CD4-positive, alpha-beta memory T cell (primary cell): ENCODE measurements at places on chromosomes 4 and X. TPM values are rescaled to one million over a fixed set of nuclear protein-coding genes. Genes with fewer than 3 reads are reported as not detected.
A peak's percentile ranks its signal among the peaks of the same experiment; 100 is the strongest.

CFP gene
- total RNA-seq = 28.4 TPM

GRCh38 chr4:113437129-113437528 is 324.4 kb downstream of the CAMK2D start:
- no peak overlapping the region for H3K27ac ChIP-seq
- peaks cover 6% of the 10 kb centered on the region for H3K4me1 ChIP-seq
- DNase-seq = no peak
- H3K27me3 ChIP-seq = no peaks in the 10 kb centered on the region
- no peaks in the 10 kb centered on the region for H3K36me3 ChIP-seq
- no peak overlapping the region for H3K4me3 ChIP-seq

DNA sequence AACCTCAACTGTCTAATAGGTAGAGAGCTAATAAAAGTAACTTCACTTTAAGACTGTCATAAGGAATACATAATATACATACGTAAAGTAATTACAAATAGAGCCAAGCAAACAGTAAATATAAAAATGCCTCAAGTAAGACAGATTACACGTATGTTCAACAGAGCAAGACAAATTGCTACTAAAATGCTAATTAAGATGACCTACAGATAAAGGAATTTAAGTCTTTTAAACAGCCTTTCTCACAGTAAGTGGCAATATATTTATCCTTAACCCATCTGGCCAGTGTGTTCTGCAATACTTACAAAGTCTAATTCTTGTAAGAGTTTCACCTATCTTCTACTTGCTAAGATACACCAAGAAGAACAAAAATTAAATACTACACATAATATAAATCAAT is 12.7 kb downstream of the G3BP2 start:
- no peak overlapping the region for H3K4me3 ChIP-seq
- no peak overlapping the region for H3K27ac ChIP-seq
- no peaks in the 10 kb centered on the region for H3K27me3 ChIP-seq

DNA sequence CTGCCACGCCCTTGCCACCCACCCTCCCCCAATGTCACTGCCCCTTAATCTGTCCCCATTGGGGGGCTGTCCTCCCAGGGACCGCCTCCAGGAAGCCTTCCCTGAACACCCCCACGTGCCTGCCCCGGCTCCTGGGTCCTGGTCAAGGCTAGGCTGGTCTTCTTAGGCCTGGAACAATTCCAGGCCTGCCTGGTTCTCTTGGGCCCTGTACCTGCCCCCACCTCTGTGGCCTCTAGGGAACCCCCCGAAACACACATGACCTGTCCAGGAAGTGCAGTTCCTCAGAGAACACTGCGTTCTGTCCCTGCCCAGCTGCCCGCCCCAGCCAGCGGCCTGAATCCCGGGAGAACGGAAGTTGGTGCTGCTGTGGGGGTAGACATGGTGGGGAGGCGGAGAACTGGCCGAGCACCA is 5.1 kb downstream of the MXD4 start:
- no peak overlapping the region for H3K4me3 ChIP-seq
- DNase-seq = peak; percentile 32
- H3K27me3 ChIP-seq = no peaks in the 10 kb centered on the region
- peaks cover 35% of the 10 kb centered on the region for H3K4me1 ChIP-seq
- H3K36me3 ChIP-seq = peaks cover 29% of the 10 kb centered on the region

DNA sequence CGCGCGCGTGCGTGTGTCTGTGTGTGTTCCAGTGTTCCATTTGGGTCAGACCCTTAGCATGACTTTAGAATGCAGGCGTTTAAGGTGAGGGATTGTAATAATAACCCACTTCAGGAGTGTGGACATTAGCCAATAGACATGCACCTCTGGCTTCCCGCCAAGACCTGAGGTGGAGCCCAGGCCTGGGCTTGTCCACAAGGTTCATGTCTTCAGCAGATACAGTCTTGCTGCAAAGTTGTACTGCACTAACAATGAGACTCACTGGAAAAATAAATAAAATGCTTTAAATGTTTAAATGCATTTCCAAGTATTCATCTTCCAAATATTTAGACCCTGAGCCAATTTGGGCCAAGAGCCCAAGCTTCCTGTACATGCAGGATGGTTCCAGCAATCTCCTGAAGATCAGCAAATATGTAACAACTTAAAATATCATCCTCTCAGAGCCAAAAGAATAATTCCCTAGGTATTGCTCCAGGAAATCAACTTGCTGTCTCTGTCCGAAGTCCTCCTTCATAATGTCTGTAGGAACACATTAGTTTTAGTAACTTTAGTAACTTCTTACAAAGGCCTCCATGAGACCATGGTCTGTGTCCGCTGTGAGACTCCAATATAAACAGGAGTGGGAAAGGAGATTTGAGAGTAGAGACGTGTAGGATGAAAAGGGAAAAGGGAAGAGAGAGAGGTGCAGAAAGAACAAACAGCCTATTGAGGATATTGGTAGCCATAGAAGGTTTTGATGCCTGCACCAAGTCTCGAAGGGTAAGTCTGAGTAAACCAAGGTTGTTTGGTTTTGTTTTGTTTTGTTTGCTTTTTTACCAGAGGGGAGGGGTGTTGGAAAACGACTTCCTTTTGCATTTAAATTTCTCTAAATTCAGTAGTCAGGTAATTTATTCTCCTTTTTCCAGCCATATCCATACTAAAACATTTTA is 98.5 kb upstream of the KLF3 start:
- H3K36me3 ChIP-seq = no peaks in the 10 kb centered on the region
- no peaks in the 10 kb centered on the region for H3K27me3 ChIP-seq
- DNase-seq = no peak
- peaks cover 10% of the 10 kb centered on the region for H3K4me1 ChIP-seq
- no peak overlapping the region for H3K4me3 ChIP-seq
- H3K27ac ChIP-seq = no peak overlapping the region

DNA sequence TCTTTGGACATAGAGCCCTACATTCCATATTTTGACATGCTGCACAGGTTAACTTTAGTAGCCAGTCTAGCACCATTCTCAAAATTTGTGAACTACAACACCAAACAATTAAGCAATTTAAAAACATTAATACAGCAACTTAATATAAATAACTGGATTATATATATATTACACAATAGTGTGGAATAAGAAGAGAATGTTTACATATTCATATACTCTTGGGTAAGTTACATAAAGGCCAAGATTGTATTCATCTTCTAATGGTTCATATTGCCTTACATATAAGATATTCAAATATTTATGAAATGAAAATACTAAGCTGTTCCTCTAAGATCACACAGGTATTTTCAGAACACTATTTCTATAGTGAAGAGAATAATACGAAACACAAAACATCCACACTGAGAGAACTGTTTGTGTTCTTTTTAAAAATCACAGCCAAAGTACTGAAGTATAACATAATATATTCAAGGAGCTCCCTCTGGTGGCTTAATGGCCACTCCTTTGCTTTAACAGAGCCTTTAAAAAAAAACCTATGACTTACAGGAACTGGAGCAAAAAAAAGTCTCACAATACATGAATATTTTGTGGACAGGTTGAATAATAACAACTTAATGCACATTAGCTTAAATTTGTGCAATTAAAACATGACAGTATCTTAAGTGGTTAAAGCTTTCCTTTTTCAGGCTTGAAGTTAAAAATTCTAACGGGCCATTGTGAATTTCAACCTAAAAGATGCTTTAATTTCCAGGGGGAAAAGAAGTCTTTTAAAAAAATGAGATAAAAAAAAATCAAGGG is 46.2 kb downstream of the NEK1 start:
- no peak overlapping the region for H3K27ac ChIP-seq
- no peak for DNase-seq
- no peaks in the 10 kb centered on the region for H3K4me1 ChIP-seq
- H3K27me3 ChIP-seq = no peaks in the 10 kb centered on the region
- H3K4me3 ChIP-seq = no peak overlapping the region
- H3K36me3 ChIP-seq = peaks cover under 1% of the 10 kb centered on the region

GRCh38 chr4:38290366-38290765 is 330.2 kb downstream of the PTTG2 start:
- H3K36me3 ChIP-seq = no peaks in the 10 kb centered on the region
- no peaks in the 10 kb centered on the region for H3K27me3 ChIP-seq
- no peak for DNase-seq
- no peak overlapping the region for H3K27ac ChIP-seq
- H3K4me1 ChIP-seq = no peaks in the 10 kb centered on the region

GRCh38 chrX:53354669-53355068 is 67.8 kb downstream of the SMC1A start:
- H3K27ac ChIP-seq = no peak overlapping the region
- DNase-seq = no peak
- H3K36me3 ChIP-seq = no peaks in the 10 kb centered on the region
- H3K27me3 ChIP-seq = no peaks in the 10 kb centered on the region
- H3K4me3 ChIP-seq = no peak overlapping the region
- H3K4me1 ChIP-seq = no peaks in the 10 kb centered on the region

GRCh38 chr4:150647008-150647407 is 65.1 kb downstream of the MAB21L2 start:
- H3K4me1 ChIP-seq = no peaks in the 10 kb centered on the region
- DNase-seq = no peak
- H3K27ac ChIP-seq = no peak overlapping the region
- H3K4me3 ChIP-seq = no peak overlapping the region

FAM114A1 gene
- 0.44 TPM for total RNA-seq

DNA sequence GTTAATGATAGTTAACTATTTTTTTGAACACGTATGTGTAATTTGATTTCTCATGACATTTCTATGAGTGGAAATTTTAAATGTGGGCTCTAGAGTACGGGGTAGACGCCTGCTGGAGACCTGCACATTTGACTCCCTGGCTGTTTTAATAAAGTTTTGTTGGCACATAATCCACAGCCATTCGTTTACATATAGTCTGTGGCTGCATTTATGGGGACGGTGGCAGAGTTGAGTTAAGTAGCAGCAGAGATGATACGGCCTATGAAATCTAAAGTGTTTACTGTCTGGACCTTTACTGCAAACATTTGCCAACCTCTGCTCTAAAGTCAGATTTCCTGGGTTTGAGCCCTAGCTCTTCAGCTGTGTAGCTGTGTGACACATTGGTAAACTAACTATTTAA is 118.8 kb downstream of the CHRNA9 start:
- H3K27me3 ChIP-seq = no peaks in the 10 kb centered on the region
- H3K4me3 ChIP-seq = no peak overlapping the region
- DNase-seq = no peak
- no peak overlapping the region for H3K27ac ChIP-seq

GLOD5 gene
- not detected for total RNA-seq

- H3K4me1 ChIP-seq = no peaks in the 10 kb centered on the region
- H3K4me3 ChIP-seq = no peak overlapping the region
- H3K27ac ChIP-seq = no peak overlapping the region
- H3K27me3 ChIP-seq = no peaks in the 10 kb centered on the region
- H3K36me3 ChIP-seq = no peaks in the 10 kb centered on the region
- no peak for DNase-seq
Observed at GRCh38 chr4:106136777-106137331, 179.2 kb downstream of the TBCK start.

GRCh38 chrX:34467437-34467836 is 189.6 kb downstream of the TMEM47 start:
- H3K4me1 ChIP-seq = no peaks in the 10 kb centered on the region
- no peaks in the 10 kb centered on the region for H3K36me3 ChIP-seq
- DNase-seq = no peak

CENPVL1 gene
- not detected for total RNA-seq

TASL gene
- 2.8 TPM for total RNA-seq

MAML3 gene
- total RNA-seq = 3.7 TPM

FAM53A gene
- 0.89 TPM for total RNA-seq

GRCh38 chr4:519203-519651 is 20.2 kb downstream of the PIGG start:
- no peak overlapping the region for H3K27ac ChIP-seq
- no peak for DNase-seq
- no peak overlapping the region for H3K4me3 ChIP-seq
- H3K27me3 ChIP-seq = no peaks in the 10 kb centered on the region
- no peaks in the 10 kb centered on the region for H3K4me1 ChIP-seq

DNA sequence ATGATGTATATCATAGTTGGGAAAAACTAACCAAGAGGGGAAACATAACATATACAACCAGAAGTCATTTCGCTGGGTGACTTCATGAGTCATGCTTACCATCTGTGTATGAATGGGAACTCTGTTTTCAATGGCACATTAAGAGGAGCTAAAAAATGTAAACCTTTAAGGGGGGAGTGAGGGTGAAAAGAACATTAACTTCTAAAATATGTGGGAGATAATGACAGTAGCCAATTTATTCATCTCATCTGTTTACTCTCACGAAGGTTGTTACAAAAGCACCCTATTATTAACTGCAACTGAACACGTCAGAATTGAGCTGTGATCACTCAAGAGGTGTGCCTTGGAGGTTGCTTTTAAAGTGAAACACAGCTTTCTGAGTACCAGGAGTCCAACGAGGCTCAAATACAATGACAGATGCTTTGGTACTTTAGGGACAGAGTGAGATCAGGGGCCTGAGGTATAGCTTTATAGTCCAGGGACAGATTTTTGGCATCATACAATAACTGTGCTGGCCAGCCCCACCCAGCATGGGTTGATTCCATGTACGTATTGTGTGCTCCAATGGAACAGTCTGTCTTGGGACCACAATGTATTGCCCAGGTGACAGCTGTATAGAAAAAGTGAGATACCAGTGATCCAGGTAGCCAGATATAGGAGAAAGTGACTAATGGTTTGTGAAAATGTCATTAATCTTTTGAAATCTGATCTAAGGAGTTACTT is 107.3 kb downstream of the AMMECR1 start:
- no peaks in the 10 kb centered on the region for H3K36me3 ChIP-seq
- no peak for DNase-seq
- H3K4me1 ChIP-seq = no peaks in the 10 kb centered on the region
- H3K4me3 ChIP-seq = no peak overlapping the region

DNA sequence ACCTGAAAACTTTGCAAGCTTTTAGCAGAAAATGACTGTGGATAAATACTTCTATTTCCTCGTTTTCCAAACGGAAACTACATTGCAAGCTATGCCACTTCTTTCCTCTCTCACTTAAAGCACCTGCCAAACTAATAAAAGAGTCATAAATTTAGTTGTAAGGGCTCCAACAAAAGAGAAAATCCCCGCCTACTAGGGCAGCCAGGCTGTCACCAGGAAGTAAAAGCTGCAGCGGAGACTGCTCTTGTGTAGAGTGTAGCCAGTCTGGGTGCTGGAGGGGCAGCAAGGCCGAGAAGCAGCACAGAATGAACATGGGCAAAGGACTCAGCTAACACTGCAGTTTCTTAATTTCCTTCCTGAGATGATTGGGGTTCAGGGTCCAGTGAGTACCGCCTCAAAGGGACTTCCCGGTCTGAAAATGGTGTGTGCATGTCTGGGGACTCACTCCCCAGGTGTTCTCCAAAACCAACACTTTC is 89.3 kb upstream of the MAML3 start:
- no peak overlapping the region for H3K4me3 ChIP-seq
- no peaks in the 10 kb centered on the region for H3K36me3 ChIP-seq

DNA sequence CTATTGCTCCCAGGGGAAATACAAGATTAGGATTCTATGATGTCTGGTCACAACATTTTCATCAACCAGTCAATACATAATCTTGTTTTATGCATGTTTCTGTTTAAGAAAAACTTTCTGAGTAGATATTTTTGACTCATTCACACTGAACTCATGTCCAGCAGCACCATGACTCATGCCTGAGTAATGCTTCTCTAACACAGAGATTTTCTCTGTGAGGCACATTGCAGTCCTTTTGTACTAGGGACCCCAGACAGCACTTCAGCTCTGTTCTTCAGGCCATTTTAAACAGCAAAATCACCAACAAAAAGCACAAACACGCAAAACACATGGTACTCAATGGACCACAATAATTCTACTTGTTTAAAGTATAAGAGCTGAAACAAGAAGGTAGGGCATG is 83.6 kb downstream of the MXRA5 start:
- no peaks in the 10 kb centered on the region for H3K36me3 ChIP-seq
- no peak for DNase-seq
- no peaks in the 10 kb centered on the region for H3K27me3 ChIP-seq

GRCh38 chr4:78293348-78293747 is 236.2 kb downstream of the FRAS1 start:
- H3K4me1 ChIP-seq = no peaks in the 10 kb centered on the region
- H3K27ac ChIP-seq = no peak overlapping the region
- DNase-seq = no peak
- H3K27me3 ChIP-seq = no peaks in the 10 kb centered on the region
- H3K4me3 ChIP-seq = no peak overlapping the region

SPIN2A gene
- 1.4 TPM for total RNA-seq
